Stimulated activated naive CD4-positive, alpha-beta T cell (primary cell): ENCODE measurements at places on chromosomes 7 and 10.

DNA sequence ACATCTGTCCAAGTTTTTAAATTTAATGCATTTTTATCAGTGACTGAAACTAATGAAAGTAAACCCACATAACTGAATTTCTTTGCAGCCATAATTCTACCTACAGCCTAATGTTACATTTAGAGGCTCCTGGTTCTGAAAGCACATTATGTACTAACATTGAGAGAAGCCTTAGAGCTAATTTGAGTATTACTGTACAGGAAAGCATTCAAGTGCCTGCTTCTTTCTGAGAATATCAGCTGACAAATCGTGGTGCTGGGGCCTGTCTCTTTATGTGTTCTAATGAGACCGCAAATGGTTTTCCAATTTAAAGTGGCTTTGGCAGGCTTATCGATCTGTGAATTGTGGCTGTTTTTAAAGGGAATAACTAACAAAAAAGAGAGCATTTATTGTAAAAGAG, 32.3 kb upstream of the DGKB start:
- DNase-seq: no peak

DNA sequence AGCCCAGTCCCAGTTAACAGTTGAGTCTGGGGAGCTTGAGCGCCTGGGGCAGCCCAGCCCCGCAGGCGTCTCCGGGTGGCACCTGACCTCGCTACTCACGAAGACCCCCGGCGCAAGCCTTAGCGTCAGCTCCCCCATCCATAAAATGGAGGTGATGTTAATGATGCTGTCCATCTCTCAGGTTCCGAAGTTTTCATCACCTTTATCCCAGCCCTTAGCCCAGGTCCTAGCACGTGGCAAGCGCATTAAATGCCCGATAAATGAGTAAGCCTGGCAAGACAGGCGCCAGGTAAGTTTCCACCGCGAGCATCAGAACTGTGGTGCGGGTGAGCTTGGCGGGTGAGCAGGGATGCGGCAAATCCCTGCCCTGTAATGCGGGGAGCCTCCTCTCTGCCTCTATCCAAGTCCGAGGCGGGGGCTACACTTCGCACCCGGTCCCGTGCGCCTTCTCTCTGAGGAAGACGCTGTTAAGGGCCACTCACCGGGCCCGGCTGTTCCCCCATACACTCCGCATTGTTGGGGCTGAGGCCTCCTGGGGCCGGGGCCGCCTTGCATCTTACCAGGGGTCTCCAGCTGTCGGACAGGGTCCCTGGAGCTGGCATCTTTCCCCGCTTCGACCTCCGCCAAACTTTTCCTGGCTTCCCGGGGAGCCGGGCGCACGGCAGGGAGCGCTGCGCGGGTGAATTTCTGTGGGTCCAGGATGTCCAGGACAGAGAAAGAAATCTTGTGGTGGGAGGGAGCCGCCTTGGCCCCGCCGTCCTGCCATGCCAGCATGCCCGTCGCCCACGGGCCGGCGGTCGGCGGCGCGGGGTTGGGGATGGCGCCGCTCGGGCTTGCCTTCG, 444 bp downstream of the NKX1-2 start:
- no peak for DNase-seq

DNA sequence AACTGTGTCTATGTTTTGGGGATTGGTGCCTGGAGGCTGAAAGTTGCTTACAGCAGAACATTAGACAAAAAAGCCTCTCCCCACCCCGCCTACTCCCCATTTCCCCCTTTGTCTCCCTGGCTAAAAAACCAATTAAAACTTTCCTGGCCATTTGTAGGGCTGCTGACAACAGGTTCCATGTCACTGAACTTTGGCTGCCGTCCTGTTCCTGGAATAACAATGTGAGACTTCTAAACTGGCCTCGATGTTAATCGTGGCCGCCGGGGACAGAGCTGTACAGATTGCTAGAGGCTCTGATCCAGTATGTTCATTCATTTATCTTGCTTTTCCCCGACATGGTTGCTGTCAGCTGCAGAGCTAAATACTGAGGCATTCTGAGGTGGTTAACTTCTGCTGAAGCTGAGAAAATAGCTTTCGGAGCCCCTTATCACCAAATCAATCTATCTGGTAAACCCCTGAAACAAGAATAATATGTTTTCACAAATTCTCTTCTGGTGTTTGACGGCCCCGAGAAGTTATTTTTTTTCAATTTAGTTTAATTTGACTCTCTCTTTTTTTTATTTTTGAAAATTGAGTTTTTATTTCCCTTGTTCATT, 271.6 kb downstream of the GFRA1 start:
- no peak for DNase-seq

- DNase-seq: no peak
These were observed 287.7 kb downstream of the ABCA13 start for GRCh38 chr7:48458701-48459524.

DNA sequence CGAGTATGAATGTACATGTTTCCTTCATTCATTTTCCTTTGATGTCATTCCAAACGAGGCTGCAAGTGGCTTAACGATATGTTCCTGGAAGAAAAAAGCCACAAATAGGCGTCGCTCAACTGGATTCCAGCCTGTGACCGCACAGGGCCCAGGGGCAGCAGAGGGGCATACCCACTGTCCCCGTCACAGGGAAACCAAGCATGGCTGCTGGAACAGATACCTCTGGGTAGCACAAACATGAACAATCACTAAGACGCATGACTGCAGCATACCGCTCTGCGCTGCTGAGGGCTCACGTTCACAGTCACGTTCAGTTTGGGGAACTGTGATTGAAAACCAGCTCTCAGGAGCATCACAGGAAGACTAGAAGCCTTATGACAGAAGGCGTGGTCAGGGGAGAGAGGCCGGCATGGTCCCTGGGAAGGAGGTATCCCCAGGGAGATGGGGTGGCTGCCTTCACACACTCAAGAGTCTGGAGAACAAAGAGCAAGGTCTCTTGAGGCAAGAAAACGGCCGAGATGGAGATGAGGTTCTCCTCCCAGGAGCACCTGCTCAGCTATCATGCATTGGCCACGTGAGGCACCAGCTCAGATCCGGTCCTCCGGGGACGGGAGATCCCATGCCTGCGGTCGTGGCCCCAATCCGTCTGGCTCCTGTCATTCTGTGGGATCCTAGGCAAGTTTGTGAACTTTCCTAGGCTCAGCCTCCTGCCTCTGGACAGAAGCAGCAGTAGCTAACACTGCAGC, 213.6 kb downstream of the DIP2C start:
- DNase-seq: no peak

DNA sequence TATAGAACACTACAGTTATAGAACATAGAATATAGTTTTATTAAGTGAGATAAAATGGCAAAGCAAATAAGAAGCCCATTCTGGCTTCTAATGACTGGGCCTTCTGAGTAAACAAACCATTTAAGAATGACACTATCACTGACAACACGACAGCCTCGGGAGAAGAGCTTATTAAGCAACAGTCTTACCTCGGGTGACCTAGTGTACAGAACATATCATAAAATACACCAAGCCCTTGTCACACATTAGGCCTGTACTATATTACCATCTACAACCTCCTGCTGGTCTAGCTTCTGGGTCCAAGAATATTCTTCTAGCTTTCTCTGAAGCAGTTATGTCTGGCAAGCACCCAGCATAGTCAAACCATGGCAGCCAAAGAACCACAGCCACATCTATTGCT, 32.0 kb downstream of the CCDC186 start:
- DNase-seq: no peak
